ENCODE measurements at places on chromosomes 3 and 15. TPM values are rescaled to one million over a fixed set of nuclear protein-coding genes. Genes with fewer than 3 reads are reported as not detected.

DNA sequence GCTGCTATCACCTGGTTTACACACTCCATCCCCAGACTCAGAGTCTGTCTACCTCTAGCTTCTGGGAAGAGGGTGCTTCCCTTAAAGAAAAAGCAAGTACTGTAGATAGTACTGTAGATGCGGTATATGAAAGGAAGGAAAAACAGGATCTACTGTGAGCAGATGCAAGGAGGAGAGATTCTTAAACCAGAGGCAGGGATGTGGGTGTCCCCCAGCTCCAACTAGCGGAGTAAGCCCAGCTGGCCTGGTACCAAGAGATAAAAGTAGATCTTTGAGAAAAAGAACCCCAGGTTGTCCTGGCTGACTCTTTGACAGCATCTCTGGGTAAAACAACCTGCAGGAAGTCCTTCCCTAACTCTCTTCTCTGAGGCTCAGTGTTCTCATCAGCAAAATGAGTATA, 523.7 kb upstream of the PROK2 start:
- no peak for DNase-seq

Gene RHCG
- not detected for total RNA-seq

DNA sequence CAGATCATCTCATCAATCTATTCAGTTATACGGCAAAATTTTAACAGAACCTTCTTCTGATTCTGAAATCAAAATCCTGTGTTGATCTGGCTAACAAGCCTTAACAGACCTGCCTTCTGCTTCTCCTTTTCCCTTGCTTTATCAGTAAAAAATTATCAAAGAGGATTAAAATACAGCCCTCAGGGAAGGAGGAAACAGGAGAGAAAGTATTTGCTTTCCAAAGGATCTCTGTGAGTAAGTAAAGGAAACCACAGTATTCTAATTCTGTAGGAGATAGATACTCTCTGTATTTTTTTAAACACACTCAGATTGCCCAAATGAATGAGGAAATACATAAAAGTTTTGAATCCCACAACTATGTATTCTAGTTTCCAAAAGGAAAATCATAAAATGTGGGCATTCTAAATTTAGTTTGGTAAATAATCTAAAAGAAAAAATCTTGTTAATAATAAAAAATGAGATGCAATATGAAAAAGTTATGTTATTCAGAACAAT, 221.8 kb downstream of the ZIC1 start:
- no peak for DNase-seq

Gene AGBL1
- 0.49 TPM for total RNA-seq

Gene CLDN18
- 0.09 TPM for total RNA-seq

Gene NLGN1
- total RNA-seq = 26.0 TPM

Gene SLC6A20
- 8.2 TPM for total RNA-seq

DNA sequence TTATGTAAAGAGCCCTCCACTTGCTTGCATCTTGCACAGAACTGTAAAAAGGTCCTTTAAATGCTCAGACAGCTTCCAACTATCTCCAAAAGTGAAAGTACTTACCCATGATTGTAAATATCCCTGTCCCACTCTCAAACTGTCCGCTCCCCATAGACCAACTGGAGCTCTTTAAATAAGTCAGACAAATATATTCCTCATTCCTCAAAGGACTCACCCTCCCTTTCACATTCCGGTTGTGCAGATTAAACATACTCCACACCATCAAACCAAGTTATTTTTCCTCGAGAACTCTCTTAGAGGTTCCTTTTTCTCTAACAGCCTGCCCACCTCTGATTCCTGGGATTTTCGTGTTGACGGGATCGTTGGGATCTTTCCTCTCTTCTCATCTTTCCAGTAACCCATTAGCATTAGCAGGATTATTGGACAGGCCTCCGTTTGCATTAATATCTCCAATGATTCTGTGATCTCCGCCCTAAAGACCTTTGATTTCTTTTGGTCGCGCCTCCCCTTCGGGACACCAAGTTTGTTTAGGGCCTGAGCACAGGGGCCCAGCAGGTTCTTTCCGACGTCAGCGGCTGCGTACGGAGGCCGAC, 763 bp downstream of the GOLGB1 start:
- no peak for DNase-seq

Gene NRROS
- total RNA-seq = 10.0 TPM

Gene SPCS1
- total RNA-seq = 60.0 TPM

Gene C2CD4A
- total RNA-seq = not detected

DNA sequence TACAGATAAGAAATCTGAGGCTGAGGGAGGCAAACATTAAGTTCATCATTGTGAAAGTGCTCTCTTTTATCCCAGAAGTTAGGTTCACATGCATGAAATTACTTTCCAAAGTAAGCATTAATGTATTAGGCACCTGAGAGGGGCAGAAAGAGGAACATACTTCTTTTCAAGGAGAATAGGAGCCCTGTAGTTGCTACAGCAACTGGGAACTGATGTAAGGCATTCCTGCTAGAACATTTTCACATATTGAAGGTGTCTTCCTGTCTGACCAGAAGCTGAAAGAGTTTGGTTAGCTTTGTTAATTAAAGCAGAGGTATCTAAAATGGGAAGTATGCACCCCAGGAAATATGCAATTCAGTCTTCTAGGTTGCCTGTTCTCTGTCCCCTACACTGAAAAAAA, 65.5 kb upstream of the ZBTB20 start:
- no peak for DNase-seq

DNA sequence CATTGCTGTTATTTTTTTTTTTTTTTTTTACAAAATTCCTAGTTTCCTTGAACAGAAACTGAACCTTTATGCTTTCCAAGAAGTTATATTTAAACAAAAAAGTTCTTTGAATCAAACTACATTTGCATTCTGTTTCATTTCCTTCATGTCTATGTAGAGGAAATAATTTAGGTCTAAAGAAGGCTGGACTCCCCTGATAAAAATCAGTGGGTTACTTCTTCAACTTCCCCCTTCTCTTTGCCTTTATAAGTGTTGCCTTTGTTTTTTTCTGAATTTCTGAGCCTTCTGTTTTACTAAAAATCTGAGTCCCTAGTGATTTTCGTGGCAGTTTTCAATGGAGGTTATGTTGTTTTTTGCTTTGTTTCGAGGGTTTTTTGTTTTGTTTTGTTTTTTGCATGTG, 152.8 kb downstream of the CHDH start:
- no peak for DNase-seq

Gene RAB43
- 17.9 TPM for total RNA-seq

DNA sequence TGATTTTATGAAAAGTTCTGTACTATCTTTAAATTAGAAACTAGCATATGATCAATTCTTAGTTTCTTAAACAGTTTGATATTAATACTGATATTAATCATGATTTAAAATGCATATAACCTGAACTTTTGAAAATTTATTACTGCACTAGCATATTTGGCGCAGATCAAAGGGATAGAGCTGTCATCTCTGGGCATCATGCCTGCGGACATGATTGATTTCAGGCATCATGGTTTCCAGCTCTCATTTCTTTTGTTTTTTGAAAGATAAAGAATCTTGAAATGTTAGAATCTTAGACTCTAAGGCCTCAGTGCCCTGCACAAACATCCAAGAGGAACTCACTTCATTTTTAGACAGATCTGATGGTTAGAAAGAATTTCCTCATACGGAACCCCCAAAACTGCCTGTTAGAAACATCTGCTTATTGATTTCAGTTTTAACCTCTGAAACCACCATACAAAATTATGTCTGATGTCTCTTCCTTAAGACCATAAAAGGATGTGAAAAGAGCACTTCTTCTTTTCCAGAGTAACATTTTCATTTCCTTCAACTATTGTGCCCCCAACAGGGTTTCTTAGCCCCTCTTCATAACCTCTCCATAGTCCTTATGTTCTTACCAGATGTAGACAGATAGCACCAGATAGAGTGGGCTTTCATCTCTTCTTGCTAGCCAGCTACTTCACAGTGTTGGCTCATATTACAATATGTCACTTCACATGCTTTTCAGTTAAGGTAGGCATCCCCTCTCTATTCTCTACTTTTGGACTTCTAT, 110.8 kb downstream of the BBX start:
- no peak for DNase-seq

DNA sequence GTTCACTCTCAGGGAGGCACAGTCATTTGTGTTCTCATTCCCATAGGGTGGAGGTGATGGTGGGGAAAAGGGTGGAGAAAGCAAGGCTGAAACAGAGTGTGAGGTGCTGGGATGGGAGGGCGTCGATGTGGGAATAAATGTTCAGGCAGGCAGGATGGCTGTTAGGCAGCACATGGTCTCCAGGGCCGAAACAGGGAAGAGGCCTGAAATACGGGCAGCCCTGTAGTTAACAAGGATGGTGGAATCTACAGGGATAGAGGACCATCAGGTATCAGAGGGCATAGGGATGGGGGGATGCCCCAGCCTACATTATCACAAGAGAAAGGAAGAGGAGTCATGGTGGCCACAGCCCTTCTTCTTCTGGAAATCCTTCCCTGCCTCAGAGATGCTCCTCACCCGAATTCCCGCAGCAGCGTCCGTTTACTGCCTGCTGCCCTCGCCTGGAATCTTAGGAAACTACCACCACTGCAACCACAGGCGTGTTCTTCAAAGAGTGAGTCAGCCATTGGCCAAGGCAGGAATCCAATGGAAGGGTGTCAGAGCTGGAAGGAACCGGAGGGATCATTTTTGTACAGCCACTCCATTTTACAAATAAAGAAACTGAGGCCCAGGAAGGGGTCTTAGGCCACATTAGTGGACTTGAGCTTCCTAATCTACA, 49.7 kb upstream of the POMGNT2 start:
- peak; percentile 76 for DNase-seq

DNA sequence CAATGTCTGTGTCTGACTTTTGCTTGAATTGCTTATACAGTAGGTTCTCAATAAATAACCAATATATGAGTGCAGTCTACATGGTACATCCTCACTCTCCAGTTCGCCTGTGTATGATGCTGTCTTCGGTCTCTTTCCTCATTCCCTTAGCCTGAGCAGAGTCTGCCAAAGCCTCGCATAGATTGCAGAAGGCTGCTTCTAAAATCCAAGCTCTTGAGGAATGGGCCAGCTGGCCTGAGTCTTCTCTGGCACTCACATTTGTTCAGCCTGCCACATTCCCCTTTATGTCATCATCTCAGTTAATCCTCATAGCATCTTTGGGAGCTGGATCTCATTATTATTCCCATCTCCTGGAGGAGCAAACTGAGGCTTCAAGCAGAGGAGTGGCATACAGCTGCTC, 27.2 kb upstream of the ADAMTS7 start:
- no peak for DNase-seq

- DNase-seq = no peak
Observed at GRCh38 chr3:126320517-126321293, 36.5 kb downstream of the KLF15 start.

- no peak for DNase-seq
Observed at GRCh38 chr15:62483814-62484213, 318.7 kb upstream of the C2CD4B start.

DNA sequence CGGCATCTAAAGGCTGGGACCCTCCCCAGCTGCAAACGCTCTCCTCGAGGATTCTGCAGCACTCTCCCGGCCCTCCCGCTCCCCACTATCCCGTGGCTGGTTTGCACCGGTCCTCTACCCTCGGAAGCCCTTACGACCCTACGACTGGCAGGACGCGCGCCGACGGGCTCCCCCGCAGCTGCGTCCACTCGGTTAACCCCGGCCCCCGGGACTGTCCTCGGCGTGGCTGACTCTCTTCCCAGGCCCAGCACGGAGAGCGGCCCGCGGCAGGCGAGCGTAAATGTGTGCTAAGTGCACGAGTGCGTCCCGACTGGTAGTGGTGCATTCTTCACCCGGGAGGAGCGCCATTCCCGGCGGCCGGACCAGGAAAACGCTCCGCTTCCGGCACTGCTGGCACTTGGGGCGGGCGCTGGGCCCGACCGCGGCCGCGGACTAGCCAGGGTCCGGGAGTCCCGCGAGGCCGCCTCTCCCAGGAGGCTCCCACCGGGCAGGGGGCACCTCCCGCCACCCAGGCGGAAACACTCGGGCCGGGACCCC, 508 bp downstream of the GORASP1 start:
- peak; percentile 75 for DNase-seq

- no peak for DNase-seq
Observed at GRCh38 chr15:78455749-78456148, 17.7 kb downstream of the IREB2 start.

DNA sequence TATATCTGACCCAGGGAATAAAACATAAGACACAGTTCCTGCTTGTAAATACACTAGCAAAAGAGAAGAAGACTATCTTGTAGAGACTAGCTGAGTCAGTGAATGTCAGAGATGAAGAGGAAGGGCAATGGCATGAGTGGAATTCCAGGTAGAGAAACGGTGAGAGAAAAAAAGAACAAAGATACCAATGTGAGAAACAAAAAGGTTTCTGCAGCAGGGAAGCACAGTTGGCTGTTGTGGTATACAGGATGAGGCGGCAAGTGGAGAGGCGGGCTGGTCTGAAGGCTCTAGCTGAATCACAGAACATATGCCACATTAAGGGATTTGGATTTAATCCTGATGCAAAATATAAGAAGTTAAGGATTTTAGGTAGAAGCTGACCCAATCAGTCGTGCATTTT, 17.1 kb upstream of the TASOR start:
- DNase-seq = no peak

DNA sequence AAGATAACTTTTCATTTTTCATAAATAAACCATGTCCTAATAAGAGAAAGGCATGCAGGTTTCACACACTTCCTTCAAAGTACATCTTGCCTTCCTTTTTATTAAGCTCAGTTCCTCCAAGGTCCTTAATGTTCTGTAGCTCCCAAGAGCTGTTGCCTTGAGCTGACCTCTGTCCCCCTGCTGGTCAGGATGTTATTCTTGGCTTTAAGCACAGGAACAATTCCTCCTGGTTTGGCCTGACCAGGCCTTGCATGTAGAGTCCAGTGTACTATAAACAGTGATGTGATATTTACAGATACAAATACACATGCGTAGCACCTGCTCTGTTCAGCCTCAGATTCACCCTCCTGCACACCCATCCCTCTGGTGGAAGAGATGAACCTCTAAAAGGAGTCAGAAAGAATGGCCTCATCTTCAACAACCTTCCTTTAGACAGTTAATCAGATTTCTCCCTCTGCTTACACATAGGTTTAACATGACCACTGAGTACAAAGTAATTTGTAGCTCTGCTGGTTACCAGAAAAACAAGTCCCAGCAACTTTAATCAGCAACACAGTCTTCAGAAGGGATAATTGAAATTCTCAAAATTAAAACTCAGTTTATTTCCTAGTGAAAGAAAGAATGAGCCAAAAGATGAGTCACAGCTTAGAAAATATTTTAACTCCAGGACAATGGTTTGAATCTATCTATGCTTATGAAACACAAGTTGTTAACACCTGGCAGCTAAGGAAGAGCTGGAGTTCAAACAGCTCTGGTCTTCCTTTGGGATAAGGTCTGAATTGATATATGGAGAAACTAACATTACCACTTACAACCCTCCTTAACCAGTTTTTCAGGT, 46.5 kb downstream of the PTPN9 start:
- peak; percentile 76 for DNase-seq

All from sciatic nerve (tissue), 2 donors.